CD4-positive, alpha-beta T cell treated with Interferon gamma for 1 hour (primary cell): ENCODE measurements at places on chromosomes 6 and 20.
A peak's percentile ranks its signal among the peaks of the same experiment; 100 is the strongest.

- DNase-seq, result no peak
Observed at GRCh38 chr6:41580690-41581089, 34.5 kb downstream of the FOXP4 start.

- peak; percentile 46 for DNase-seq
Observed at GRCh38 chr6:42451333-42452170, at the start of gene TRERF1. Gene TRERF1 (minus strand): TSS chr6:42451926. CDS start chr6:42269590, 182,336 bp downstream.

DNA sequence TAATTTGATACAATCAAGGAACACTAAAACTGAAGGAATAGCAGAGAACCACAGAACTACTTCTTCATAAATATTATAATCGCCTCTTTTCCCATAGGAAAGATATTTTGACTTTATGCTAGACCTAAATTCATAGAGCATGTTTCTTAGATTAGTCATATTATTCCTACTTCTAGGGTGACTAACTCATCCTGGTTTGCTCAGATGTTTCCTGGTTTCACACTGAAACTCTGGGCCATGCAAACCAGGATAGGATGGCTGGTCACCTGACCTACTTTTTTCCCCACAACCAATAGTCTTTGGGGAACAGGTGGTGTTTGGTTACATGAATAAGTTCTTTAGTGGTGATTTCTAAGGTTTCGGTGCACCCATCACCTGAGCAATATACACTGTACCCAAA lies 42.8 kb downstream of the MMS22L start:
- no peak for DNase-seq

DNA sequence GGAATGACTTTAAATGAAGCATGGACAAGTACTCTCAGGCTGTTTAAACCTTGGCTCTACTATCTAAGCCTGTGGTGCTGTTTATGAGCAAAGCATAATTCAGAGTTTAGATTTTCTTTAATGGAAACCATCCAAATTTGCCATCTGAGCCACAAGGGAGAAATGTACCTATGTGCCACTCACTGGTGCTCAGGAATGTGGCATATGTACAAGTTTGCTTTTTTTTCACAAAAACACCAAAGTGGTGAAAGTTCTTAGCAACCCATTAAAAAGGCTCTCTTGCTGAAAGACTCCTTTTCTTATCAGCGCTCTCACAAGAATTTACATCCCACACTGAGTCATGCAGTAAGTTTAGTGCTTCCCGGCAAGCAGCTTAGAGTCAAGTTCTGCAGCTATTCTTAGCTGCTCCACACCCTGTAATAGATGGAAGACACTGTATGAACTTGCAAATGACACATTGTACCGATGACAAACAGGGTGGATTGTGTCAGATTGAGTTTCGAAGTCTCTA lies 57.3 kb upstream of the MLIP start:
- no peak for DNase-seq

- no peak for DNase-seq
Observed at GRCh38 chr20:47529840-47530239, 28.2 kb downstream of the NCOA3 start.

DNA sequence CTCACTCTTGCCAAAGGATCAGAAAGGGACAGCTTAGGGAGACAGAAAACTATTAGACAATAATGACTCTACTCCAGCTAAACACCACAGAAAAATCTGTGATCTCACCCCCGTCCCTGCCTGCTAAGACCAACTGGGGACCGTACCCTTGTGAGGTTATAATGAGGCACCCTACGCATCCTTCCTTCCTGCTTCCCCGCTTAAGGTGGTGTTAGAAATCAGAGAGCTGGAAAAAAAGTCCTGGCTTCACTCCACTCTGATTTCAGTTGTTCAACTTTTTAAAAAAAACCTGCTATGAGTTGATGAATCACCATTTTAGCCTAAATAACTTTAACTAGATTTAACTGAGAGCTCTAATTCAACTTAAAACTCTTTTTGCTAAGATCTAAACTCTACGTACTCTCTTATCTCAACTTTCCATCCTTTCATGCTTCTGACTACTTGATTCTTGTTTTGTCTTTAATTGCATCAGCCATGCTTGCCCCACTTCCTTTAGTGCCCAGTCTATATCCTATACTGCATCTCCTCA lies 35.8 kb upstream of the TMEM14A start:
- no peak for DNase-seq

GRCh38 chr6:14728396-14729024 lies 517.4 kb upstream of the JARID2 start:
- DNase-seq, result peak; percentile 70

DNA sequence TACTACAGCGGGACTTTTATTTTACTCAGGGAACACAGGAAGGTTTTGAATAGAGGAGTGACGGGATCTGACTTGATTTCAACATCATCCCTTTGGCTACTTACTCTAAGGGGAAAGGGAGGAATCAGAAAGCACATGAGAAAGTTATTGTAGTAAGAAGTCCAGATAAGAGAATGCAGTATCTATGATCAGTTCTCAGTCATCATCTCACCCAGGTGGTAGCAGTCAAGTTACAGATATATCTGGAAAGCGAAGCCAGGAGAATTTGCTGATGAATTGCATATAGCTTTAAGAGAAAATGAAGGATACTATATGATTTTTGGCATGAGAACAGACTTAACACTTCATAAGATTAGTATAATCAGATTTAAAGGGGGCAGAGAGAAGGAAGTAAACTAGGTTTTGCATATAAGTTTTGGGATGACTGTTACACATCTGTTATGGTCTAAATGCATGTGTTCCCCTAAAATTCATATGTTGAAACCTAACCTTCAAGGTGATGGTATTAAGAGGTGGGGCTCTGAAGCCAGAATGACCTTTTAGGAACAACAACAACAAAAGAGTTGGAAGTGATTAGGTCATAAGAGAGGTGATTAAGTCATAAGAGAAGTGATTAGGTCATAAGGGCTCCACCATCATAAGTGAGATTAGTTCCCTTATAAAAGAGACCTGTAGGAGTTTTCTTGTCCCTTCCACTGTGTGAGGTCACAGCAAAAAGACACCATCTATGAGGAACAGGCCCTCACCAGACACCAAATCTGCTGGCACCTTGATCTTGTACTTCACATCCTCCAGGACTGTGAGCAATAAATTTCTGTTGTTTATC lies 6.7 kb downstream of the RAD21L1 start:
- no peak for DNase-seq

DNA sequence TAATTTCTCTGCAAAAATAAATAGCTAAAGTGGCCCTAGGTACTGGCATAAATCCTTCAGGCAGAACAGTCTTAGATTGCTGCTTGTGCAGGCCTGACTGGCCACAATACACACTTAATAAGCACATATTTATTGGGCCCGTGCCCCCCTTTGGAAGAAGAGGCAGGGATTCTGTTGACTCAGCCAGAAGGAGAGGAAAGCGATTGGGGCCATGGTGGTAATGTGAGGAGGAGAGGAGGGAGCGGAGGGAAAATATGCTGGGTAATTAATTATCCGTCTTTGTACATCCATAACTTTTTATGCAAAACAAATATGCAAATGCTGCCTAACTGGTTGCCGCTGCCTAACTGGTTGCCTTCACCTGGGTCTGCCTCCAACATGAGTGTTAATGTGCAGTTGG lies 36.2 kb downstream of the CD40 start:
- no peak for DNase-seq

GRCh38 chr20:58815448-58815847 lies 35.3 kb downstream of the GNAS-AS1 start:
- DNase-seq, result no peak
